ENCODE measurements at places on chromosomes 7 and 10.

DNA sequence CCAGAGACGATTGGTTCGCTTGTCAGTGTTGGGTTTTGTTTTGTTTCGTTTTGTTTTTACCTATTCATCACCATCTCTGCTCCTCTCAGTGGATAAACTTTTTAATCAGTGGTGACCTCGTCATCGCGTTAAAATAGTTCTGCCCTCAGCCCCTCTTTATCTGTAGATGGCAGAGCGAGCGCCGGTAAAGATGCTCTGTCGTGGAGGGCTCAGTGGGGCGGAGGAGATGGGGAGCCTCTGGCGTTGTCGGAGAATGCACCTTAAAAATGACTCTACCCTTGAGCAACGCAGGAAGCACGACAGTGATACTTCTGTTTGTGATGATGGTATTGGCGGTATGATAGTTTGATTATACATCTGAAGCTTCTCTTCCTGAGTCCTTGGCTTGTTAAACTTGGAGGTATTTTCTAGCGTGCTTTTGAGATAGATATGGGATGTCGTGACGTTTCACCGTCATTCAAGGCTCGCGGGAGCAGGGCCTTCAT is 554 bp downstream of the CSGALNACT2 start:
- peak; percentile 50 for DNase-seq

- no peak for DNase-seq
Observed at GRCh38 chr10:91683975-91684374, 51.1 kb upstream of the PPP1R3C start.

DNA sequence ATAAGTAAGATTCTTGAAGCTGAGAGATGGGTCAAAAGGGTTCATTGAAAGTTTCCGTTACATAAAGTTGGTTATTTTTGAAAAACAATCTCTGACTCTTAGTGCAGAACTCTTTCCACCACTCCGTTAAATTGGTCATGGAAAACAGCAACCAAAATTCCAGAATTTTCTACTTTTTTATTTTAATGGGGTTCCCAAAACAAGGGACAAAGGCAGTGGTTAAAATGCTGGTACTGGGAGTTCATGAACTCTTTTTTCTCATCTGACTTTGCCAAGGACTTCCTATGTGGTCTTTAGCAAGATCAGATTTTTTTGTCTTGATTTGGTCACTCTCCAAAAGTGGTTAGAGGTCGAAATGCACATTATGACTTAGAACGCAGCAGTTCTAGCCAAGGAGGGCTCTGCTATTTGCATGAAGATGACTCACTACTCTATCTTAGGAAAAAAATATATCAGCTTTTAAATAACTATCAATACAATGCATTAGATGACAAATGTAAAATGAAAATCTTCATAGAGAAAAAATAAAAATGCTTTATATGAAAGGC is 145.7 kb downstream of the REEP3 start:
- no peak for DNase-seq

- no peak for DNase-seq
Observed at GRCh38 chr10:78527296-78527695, 493.6 kb downstream of the RPS24 start.

GRCh38 chr7:34850681-34851080 is 186.6 kb downstream of the DPY19L1 start:
- DNase-seq: no peak

DNA sequence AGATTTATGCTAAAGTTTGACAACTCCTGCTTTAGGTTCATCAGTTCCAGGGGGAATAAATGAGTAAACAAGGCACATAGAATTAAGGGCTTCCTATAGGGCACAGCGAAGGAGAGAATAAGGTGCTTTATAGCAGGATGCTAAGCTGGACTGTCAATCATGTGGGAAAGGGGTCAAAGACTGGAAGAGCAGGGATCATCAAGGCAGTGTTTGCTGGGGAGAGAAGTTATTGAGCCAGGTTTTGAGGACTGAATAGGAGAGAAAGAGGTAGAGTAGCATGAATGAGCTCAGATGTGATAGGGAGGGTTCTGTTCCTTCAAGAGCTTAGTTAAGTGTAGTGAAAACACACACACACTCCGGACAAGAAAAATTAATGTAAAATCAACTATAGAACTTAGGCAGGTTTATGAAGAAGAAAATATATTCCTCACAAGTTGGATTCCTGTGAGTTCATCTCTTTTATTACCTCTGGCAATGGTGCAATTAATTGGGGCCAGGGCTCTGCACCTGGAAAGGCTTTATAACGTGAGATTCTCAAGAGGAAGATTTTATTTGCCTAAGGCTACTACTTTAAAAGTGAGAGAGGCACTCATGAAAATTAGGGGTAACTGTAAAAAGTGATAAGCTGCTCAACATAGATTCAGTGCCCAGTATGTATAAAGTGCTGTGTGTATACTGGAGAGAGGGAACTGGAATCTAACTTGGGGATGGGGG is 222.4 kb downstream of the AUTS2 start:
- DNase-seq: no peak

DNA sequence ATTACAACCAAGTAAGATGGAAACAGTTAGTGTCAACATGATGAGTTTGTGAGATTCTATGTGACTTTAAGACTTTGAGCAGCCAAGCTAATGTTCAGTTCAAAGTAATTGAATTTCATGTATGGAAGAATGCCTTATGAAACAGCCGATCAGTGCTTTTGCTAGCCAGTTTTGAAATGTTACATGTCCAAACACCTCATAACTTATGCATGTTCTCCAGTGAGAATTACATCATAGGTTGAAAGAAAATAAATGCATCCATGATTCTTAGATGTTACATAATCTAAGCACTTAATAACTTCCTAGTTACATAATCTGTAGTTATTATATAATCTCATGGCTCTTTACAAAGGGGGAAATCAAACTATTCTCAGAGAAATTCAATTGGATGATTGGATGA is 211.3 kb downstream of the BICC1 start:
- no peak for DNase-seq

DNA sequence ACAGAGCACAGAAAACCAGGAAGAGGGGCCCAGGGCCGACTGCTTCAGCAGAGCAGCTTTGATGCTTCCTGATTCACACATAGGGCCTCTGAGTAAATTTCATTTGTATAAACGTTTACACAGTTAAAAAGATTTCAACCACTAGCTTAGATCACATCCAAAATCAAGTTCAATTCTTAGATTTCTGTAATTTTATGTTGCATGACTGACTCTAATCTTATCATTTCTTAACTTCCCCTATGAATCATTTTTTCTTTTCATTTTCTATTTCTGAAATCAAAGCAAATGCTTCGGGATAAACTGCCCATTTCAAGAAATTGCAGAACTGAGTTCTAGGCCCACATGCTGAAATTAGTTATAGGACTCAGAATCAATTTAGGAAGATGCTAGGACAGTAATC is 224.7 kb downstream of the INHBA start:
- no peak for DNase-seq

GRCh38 chr10:44348496-44348895 is 36.4 kb downstream of the CXCL12 start:
- no peak for DNase-seq

DNA sequence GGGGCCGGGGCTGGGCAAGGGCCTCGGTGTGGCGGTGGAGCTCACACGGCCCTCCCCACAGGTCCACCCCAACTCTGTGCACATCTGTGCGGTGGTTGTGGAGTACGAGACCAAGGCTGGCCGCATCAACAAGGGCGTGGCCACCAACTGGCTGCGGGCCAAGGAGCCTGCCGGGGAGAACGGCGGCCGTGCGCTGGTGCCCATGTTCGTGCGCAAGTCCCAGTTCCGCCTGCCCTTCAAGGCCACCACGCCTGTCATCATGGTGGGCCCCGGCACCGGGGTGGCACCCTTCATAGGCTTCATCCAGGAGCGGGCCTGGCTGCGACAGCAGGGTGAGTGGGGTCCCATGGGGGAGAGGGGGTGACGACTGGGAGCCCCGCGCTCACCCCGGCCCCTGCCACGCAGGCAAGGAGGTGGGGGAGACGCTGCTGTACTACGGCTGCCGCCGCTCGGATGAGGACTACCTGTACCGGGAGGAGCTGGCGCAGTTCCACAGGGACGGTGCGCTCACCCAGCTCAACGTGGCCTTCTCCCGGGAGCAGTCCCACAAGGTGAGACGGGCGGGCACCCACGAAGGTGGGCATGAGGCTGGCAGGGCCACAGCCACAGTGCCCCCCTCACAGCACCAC is 8.8 kb downstream of the TMEM120A start:
- DNase-seq: no peak

GRCh38 chr10:124568339-124568738 is 106.7 kb downstream of the LHPP start:
- DNase-seq: no peak

DNA sequence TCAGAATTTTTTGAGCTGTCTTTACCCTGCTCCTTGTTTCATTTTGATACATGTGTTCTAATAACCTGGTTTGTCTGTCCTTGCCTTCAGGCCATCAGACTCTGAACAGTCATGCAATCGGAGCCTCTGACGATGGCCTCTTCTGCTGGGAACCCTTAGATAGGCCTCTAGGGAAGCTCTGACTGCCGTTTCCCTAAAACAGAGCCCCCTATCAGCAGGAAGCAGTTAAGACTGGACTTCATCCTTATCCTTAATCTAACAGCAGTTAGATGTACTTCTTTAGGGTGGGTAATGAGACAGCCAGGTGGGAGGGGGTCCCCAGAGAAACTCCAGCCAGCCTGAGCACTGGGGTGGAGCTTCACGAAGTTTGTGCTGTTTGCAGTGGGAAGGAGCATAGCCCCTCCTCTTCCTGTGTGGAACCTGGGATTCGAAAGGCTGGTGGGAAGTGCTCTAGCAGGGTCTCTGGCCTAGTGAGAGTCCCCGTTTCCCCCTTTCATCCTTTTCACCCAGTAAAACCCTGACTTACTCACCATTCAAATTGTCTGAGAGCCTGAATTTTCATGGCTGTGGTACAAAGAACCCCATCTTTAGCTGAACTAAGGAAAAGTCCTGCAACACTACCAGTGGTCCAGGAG is 28.4 kb upstream of the SORCS3 start:
- DNase-seq: no peak

DNA sequence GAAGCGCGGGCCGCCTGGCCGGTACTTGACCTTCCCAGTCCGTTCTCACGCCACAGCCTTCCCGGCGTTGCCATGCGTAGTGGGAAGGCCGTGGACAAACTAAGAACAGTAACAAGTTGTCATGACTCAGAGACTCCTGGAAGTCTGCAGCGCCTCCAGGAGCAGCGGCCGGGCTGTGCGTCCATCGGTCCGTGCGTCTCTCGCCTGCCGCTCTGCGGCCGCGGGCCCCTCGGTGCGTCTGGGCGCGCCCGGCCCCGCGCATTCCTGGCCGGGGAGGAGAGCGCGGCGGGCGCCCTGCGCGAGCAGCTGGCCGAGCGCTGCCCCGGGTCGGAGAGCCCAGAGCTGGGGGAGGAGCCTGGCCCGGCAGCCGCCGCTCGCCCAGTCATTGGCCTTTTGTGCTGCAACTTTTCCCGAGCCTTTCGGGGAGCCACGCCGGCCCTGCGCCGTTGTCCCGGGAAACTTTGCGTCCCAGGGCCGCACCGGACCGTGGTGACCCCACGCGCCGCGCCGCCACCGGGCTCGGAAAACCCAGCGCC is 123.7 kb downstream of the TACC2 start:
- peak; percentile 62 for DNase-seq

DNA sequence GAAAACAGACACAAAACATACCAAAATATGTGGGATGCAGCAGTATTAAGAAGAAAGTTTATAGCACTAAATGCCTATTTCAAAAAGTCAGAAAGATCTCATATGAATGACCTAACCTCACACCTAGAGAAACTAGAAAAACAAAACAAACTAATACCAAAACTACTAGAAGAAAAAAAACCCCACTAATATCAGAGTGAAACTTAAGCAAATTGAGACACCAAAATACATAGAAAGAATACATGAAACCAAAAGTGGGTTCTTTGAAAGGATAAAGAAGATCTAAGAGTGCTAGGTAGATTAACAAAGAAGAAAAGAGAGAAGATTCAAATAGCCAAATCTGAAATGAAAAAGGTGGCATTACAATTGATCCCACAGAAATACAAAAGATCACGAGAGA is 494.1 kb downstream of the SH2D4B start:
- DNase-seq: no peak

- no peak for DNase-seq
Observed at GRCh38 chr7:47537716-47538675, 43.9 kb downstream of the TNS3 start.

- peak; percentile 28 for DNase-seq
Observed at GRCh38 chr7:11616466-11616865, 215.5 kb downstream of the THSD7A start.

DNA sequence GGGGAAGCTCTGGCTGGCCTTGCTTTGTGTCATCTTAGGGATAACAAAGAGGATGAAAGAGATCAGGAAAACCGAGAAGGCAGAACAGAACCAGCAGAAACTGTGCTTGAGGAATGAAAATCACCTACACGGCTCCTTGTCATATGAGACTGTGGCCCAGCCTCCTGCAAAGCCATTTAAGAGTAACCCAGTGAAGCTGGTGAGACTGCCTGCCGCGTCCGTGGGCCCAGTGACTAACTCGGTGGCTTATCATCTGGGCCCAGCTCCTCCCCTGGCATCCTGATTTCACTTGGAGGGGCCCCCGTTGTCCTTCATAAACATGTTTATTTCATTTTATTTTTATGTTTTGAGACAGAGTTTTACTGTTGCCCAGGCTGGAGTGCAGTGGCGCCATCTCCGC is 30.7 kb downstream of the HTRA1 start:
- DNase-seq: no peak

DNA sequence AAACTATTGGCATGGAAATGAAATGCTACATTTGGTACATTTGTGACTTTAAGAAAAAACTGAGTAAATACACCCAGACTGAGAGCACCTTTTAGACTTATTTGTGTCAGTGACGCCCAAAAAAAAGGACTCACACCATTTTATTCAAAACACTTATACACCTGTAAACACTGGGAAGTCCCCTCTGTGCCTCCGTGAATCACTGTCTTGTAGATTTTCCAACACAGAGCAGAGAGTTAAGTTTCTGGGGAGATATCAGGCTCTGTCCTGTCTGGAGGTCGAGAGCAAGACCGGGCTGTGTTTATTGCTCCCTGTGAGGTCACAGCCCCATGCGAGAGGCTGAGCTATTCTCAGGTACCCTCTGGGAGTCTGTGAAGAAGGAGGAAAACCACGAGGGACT is 60.7 kb upstream of the TM9SF3 start:
- DNase-seq: no peak

DNA sequence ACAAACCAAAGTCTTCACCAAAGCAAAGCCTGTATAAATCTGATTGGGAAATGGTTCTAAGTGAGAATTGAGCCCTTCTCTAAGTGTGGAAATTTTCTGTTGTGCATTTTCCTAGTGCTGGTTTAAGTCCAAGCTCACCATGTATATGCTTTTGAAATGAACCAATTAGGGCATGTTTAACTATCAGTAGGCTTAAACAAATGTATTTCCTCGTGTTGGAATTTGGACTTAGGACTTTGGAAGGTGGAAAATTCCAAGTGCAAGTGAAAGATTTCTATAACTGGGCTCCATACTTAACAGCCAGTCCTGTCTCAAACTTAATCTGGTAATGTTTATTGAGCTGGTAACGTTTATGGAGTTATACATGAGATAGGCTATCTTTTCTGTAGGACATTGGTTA is 28.5 kb downstream of the CCNY start:
- DNase-seq: no peak

All from NCI-H69 (cell line).